Left renal pelvis (tissue), 4 donors: ENCODE measurements at places on chromosomes 6 and 20.

DNA sequence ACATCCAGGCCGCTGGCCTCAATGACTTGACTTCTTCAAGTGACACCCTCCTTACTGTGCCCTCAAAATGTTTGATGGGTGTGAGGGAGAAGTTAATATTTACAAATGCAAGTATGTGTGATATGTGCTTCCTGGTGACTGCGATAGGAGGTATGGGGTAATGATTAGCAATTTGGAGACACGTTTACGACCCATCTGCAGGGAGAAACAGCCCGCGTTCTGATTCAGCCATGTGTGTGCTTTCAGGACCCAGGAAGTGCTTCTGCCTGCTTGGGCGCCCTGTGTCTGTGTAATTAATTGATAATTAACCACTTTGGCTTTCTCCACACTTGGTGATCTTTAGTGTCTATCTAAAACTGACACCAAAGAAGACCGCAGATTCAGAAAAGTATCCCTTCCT, 25.0 kb downstream of the SIRPA start:
- DNase-seq = no peak

DNA sequence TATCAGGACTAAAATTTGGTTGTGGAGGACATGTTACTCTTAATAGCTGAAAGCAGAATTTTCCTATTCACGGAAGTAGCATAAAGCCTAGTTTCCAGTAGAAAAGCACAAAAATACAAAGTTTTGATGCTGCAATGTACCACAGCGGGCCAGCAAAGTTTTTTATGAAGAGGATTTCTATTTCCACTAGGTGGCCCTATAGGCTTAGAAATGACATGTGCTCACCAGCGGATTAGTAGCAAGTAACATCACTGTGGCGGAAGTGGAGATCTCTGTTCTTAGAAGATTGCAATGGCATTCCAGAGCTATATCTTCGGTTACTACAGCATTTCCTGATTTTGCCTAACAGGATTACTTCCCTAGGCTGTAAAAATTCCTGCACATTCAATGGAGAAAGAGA, 1219.0 kb upstream of the EYS start:
- no peak for DNase-seq

DNA sequence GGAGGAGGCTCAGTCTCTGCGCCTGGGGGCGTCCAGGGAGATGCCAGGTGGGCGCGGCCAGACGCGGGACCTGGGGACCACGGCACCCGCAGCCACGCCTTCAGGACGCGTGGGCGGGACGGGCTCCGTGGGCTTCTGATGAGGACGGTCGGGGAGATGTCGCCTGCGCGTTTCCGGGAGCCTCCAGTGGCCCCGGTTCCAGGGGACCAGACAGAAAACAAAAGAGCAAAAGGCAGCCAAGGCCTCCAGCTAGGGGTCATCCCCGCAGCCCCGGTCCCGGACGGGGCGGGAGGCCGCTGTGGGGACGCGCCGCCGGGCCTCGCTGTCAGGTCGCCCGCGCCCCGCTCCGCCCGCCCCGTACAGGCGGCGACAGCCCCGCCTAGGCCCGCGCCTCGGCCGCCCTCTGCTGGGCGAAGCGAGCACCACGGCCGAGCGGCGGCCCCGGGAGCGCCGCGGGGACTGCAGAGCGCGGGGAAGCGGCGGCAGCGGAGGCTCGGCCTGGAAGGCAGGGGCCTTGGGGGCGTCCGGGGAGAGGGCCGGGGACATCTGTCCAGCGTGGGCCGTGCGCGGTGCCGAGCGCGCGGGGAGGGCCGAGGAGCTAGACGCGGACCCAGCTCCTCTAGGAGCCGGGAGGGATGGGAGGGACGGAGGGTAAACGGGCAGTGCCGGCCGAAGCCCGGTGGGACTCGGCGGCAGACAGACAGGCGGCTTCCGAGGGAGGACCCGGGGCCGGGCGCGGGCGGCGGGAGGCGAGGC, 48.7 kb downstream of the TMEM242 start:
- no peak for DNase-seq

DNA sequence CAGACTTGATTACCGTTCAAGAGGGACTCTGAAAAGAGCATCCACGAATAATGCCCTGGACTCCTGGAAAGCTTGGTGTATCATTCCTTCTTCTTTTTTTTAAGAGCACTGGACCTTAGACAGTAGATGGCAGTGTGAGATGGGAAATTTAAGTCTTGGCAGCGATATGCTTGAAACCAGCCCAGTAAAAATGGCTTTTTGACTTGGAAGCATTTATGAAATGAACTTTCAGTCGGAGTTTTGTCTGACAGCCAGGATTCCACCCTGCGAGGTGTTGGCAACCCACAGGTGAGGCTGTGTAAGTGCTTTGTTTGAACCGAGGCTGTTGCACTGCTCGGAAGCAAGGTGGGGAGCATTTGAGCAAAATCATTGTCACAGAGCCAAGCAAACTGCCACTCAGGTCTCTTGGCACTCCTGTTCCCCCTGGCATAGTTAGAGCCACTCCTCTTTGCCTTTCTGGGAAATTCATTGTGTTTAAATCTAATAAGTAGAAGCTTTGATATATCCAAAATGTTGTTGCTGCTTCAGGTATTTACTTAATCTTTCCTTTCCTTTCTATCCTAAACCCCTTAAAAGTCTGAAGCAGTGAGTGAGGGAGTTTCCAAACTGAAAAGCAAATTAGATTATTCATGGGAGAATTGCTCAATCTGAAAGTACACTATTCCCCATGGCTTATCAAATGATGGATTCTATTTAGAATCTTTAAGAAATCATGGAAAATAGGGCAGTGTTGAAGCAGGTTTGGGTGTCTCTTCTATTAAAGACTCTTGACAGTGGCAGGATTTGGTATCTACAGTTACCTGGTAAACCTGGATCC, 272.8 kb upstream of the SLC35B3 start:
- DNase-seq = peak; percentile 39

DNA sequence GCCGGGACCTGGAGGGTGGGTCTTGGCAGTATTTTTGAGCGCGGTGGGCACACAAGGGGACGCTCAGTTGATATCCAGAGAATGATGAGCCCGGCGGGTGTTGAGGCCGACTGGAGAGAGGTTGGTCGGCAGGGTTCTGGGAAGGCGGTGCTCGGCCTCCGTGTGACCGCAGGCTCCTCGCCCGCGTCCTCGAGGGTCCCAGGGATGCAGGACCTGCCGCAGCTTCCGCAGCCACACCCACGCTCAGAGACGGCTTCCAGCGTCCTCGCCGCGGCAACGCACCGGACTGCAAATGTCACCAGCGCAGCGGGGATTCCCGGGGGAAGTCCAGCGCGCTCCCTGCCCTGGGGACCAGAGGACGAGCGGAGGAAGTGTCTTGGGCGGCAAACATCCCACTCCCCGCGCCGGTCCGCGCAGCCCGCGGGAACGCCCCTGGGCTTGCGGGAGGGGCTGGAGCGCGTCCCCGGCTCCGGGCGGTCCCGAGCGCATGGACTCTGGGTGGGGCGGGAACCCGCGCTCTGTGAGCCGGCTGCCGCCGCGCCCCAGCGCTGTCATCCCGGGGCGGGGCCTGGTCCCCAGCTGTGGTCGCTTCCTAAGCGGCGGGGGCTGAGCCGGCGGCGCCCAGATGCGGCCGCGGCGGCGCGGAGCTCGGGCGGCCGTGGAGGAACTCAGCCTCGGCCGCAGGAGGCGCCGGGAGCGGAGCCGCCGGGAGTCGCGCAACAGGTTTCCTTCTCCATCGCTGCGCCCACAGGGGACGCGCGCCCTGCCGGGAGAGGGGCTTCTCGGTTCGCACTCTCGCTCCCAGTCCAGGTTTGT, at the start of gene STX11:
Gene STX11, plus strand, starts transcription at position 624 of the 816 bp plus-strand sequence. CDS start 36,111 bp downstream, outside the sequence.
- DNase-seq = no peak

GRCh38 chr6:44247338-44248302, 719 bp downstream of the HSP90AB1 start:
- DNase-seq = no peak

DNA sequence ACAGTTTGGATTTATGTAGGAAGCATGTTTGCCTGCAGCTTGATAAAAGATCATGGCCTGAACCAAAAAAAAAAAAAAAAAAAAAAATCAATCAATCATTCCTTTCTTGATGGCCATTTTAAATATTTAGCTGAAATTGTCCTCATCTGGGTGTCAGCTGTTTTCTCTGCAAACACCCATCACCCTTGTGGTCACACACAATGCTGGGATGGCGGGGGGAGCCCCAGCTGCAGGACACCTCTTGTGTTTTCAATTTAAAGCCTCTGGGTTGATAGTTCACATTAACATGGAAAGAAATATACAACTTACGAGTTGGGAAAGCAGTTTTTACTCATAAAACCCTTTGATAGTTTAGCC, 160.4 kb downstream of the ZFP64 start:
- DNase-seq = no peak

- DNase-seq = no peak
These were observed 32.8 kb downstream of the PRDM1 start for GRCh38 chr6:106118835-106119431.

- no peak for DNase-seq
These were observed 221.3 kb downstream of the DLL1 start for GRCh38 chr6:170069611-170070010.

- no peak for DNase-seq
These were observed 11.0 kb downstream of the TTBK1 start for GRCh38 chr6:43254138-43254817.

DNA sequence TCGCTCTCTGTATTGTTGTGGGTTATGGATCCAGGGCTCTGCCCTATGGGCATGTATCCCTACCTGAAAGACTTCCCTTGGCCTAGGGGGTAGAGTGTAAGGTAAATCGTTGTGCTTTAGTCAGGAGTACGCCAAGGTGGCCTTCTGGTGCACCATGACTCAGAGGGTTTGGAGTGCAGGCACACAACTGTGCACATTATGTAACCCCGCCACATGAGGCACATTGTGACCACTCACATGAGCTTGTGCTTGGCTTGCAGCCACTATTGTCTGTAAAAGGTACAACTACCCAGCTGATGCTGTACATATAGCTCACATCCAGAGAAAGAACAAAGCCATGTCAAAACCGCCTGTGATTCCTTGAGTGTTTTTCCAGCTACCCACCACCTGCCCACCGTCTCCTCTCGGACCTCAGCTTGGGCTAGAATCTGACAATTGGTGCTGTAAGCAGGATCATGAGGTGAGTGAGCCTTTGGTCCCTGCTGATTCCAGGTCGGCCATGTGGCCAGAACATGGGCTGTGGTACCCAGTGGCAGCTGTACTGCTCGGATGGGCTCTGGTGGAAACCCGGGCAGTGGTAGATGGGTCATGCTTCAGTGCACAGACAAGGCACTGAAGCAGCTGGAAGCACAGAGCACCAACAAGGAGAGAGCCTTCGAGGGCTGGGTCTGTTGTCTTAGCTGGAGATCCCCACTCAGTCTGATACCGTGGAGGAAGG, 33.8 kb downstream of the HDDC2 start:
- no peak for DNase-seq
